Right lobe of liver (tissue), 6 donors: ENCODE measurements at places on chromosomes 5 and 9.

DNA sequence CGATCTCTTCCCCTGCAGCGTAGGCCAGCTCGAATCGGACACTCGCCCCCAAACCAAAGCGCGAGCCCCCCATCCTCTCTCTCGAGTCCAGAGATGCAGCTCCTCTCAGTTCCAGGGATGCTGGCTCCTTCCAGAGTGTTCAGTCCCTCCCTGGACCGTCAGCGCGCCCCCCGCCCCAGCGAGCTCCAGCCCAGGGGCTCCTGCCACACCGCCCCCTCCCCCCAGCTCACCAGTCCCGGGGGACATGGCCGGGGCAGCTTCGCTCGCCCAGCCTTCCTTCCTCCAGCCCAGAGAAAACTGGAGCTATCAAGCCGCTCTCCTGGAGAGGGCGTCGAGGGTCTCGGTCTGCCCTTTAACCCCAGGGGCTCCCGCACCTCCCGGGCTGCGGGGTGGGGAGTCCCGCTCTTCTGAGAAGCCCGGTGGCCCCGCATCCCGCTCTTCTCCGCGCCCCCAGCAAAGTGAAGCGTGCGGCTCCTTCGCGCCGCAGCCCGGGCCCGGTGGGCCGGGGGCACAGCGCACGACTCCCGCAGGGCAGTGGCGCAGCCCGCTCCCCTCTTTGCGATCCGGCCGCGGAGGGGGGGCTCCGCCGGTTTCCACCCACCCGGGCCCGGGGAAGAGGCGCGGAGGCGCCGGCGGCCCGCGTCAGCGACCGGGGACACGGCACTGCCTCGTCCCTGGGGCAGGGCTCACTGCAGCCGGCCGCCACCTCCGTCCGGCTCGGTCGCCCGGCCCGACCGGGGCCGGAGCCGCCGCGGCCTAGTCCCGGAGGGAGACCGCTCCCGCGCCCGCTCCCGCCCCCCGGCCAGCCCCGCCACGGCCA lies 587 bp downstream of the MIER3 start:
- no peaks in the 10 kb centered on the region for H3K4me1 ChIP-seq
- DNase-seq: peak; percentile 58
- peak overlapping the region; percentile 77 for H3K27ac ChIP-seq
- H3K4me3 ChIP-seq: peak overlapping the region; percentile 74
- H3K27me3 ChIP-seq: no peaks in the 10 kb centered on the region
- H3K36me3 ChIP-seq: no peaks in the 10 kb centered on the region

DNA sequence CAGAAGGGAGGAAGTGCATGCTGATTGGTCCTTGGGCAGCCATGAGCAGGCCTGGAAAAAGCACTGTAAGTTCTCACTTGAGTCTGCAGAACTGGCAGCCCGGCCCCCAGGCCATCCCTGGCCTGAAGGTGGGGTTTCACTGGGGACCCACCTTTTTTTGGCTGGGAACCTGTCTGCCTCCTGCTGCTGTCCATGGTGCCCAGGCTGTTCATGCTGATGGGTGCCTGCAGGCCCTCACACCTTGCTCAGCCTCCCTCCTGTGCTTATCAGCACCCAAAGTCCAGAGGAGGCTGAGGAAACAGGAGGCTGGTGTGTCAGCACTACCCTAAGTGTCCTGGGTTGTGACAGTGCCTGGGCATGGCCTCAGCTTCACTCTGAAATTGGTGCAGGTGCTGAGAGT lies 134.4 kb upstream of the SPRY4 start:
- no peak overlapping the region for H3K4me3 ChIP-seq
- H3K4me1 ChIP-seq: peaks cover 8% of the 10 kb centered on the region
- no peaks in the 10 kb centered on the region for H3K36me3 ChIP-seq
- DNase-seq: no peak
- no peak overlapping the region for H3K27ac ChIP-seq
- H3K27me3 ChIP-seq: no peaks in the 10 kb centered on the region

GRCh38 chr5:30100148-30100713 lies 1093.3 kb upstream of the CDH6 start:
- H3K36me3 ChIP-seq: no peaks in the 10 kb centered on the region
- H3K27ac ChIP-seq: no peak overlapping the region
- no peaks in the 10 kb centered on the region for H3K27me3 ChIP-seq
- H3K4me3 ChIP-seq: no peak overlapping the region
- no peaks in the 10 kb centered on the region for H3K4me1 ChIP-seq
- no peak for DNase-seq

GRCh38 chr5:73232266-73233041 lies 59.5 kb downstream of the TMEM174 start:
- H3K36me3 ChIP-seq: no peaks in the 10 kb centered on the region
- H3K27me3 ChIP-seq: peaks cover 39% of the 10 kb centered on the region
- DNase-seq: no peak

GRCh38 chr5:18534119-18534518 lies 899.9 kb downstream of the TAF11L14 start:
- H3K4me1 ChIP-seq: no peaks in the 10 kb centered on the region
- no peaks in the 10 kb centered on the region for H3K36me3 ChIP-seq

DNA sequence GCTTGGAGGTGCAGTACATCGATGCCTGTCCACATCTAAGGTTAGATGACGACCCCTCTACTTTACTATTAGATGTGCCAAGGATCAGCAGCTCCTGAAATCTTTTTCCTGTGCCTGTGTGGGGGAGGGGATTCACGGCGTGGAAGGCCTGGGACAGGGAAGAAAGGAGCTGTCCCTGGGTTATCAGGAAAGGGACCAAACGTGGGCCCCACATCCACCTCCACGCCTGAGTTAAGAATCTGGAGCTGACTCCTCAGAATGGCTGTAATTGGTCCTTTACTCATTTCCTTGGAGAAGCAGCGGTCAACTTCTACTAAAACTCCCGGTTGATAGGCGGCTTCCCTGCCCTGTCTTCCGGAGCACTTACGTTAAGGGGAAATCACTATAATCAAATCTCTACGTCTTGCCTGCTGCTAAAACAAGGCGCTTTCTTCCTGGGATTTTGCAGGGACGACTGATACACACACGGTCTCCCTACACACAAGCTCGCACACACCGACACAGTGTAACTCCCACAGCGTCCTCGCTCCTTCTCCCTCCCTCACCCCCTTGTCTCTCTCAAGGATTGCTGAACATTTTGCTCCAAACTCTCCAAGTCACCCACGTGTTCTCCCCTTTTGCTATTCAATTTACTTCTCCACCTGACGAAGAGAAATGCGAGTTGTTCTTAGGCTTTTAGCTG lies 1.4 kb downstream of the PDE4D start:
- no peak for DNase-seq
- H3K27me3 ChIP-seq: peaks cover 4% of the 10 kb centered on the region
- H3K27ac ChIP-seq: no peak overlapping the region
- H3K36me3 ChIP-seq: no peaks in the 10 kb centered on the region
- H3K4me3 ChIP-seq: no peak overlapping the region

DNA sequence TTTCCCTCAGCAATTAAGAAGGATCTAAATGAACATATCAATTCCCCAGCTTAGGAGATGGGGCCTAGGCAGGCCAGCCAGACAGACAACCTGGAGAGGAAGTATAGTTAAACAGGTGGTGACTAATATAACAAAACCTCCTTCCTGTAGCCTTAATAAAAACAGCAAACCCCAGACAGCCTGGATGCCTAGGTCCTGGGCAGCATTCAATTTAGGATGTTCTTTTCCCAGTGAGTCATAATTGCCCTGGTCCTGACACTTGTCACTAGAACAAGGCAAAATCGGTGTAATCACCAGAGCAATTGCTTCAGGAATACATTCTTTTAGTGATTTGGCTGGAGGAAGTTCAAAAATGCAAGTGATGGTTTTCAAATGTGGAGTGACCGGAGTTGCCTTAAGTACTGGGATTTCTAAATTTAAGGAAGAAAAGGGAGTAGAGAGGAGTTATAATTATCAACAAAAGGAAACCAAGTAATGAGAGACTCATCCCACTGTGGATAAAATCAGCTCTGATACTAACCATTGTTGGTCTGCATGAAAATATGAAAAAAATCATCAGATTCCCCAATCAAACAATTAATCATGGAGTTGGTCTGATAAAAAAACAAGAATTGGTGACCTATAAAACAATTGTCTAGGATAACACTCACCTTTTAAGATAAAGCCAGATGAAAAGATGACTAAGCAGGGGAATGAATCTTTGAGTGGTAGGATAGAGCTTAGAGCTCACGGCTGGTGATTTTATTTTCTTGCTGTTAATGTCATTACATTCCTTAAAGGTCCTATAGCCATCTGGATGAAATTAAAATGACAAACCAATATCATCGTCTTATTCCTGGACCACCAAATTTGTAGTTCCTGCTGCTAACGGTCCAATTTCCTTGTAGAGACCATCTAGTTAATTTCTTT lies 39.0 kb upstream of the TARS1 start:
- no peak overlapping the region for H3K4me3 ChIP-seq
- H3K4me1 ChIP-seq: no peaks in the 10 kb centered on the region
- no peak for DNase-seq

DNA sequence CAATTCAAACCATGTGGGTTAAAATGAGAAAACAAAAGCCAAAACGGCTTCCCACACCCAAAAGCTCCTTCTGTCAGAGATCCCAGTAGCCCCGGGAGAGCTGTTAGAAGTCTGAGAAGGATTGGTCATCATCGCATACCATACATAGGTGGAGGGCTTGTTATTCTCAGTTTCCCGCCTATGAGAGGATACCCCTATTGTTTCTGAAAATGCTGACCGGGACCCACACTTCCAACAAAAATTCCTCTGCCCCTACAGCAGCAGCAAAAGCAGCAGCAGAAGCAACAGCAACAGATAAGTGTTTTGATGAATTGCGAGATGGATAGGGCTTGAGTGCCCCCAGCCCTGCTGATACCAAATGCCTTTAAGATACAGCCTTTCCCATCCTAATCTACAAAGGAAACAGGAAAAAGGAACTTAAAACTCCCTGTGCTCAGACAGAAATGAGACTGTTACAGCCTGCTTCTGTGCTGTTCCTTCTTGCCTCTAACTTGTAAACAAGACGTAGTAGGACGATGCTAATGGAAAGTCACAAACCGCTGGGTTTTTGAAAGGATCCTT lies at the start of gene TEK:
Gene TEK (plus strand): TSS at position 245 of the 561 bp plus-strand sequence. CDS start 366 bp downstream, outside the sequence.
- no peaks in the 10 kb centered on the region for H3K27me3 ChIP-seq
- DNase-seq: no peak
- peak within 1 kb of the TSS; percentile 29 for H3K27ac ChIP-seq
- no peaks in the 10 kb centered on the region for H3K4me1 ChIP-seq
- H3K4me3 ChIP-seq: no peak within 1 kb of the TSS
- H3K36me3 ChIP-seq: no peaks in the 10 kb centered on the region

DNA sequence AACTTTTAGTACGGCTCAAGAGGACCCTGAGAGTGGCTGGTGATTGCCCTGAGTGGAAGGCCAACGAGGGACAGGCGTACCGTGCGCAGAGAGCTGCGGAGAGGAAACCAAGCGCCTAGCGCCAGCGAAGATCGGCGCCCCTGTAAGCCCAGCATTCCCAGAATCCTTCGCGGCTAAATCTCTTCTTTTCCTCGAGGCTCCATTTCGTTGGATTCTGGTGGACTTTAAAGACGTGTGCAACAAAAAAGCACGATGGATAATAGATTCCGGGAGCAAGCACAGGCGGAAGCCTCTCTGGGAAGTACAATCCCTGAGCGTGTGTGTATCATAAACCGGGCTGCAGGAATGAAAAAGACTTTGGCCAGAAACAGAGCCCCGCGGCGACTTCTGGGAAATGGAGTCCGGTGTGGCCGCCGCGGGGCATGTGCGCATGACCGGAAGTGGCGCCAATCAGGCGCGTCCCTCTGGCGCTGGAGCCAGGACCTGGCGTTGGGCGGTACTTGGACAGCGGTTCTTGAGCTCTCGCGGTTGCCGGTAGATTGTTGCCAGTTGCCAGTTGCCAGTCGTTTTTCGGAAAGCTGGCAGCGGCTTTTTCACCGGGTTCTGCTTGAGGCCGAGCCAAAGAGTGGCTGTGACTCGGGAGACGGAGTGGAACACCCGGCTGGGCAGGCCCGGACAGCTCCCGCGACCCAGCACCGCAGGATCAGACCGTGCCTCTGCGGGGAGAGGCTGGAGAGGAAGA lies at the start of gene ZNF79:
Gene ZNF79 (plus strand): TSS at position 449 of the 742 bp plus-strand sequence. CDS start 406 bp downstream, outside the sequence.
- peak within 1 kb of the TSS; percentile 95 for H3K4me3 ChIP-seq
- peak within 1 kb of the TSS; percentile 65 for H3K27ac ChIP-seq
- DNase-seq: peak; percentile 95

DNA sequence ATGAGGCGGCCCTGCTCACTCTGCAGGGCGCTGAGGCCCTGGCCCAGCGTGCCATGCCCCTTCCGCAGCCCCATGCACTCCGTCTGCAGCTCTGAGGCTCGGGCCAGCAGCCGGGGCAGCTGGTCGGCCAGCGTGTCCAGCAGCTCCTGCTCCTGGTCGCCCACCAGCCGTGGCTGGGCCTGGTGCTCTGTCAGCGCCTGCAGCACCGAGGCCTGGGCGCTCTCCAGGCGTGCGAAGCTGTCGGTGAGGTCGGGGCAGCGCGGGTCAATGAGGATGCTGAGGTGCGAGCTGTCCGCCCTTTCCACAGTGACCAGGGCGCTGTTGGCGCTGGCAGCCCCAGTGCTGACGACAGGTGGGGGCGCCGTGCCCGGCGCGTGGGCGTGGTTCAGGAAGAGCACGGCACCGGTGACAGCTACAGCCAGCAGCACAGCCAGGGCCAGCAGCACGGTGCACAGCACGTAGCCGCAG lies 9.4 kb downstream of the FIBCD1 start:
- H3K27ac ChIP-seq: no peak overlapping the region
- no peaks in the 10 kb centered on the region for H3K36me3 ChIP-seq
- no peaks in the 10 kb centered on the region for H3K27me3 ChIP-seq
- no peaks in the 10 kb centered on the region for H3K4me1 ChIP-seq
- DNase-seq: no peak

DNA sequence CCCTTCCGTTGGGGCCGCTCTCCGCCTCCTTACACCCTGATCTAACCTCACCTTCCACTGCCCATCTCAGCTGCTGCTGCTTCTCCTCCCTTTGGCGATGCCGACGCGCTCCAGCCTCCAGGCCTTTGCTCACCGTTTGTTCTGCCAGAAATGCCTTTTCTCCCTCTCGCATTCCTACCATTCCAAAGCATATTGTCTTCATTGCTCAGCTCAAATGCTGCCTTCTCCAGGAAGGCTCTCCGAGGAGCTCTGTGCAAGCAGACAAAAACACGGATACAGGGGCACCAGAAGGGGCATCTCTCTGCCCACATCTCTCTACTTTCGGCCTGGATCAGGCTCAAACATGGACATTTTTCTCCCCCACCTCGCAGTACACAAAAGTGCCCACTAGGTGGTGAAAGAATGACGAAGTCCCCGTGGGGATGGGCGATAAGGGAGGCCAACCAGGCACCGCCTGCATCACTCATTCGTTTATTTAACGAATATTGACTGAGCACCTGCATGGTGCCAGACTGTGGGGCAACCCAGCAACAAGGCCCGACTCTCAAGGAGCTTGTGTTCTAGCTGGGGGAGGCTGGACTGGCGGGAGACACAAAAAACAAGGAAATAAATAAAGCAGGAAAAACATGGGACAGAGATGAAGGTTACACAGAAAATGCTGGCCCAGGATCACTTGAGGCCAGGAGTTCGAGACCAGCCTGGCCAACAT lies 7.3 kb upstream of the GRHPR start:
- no peaks in the 10 kb centered on the region for H3K27me3 ChIP-seq
- no peaks in the 10 kb centered on the region for H3K4me1 ChIP-seq
- H3K4me3 ChIP-seq: no peak overlapping the region
- H3K27ac ChIP-seq: peak overlapping the region; percentile 84

GRCh38 chr5:61177716-61178115 lies 15.4 kb upstream of the SMIM15 start:
- H3K4me1 ChIP-seq: no peaks in the 10 kb centered on the region
- H3K36me3 ChIP-seq: no peaks in the 10 kb centered on the region
- no peak overlapping the region for H3K4me3 ChIP-seq
- no peak overlapping the region for H3K27ac ChIP-seq
